ENCODE measurements at places on chromosomes 2 and 18. TPM values are rescaled to one million over a fixed set of nuclear protein-coding genes. Genes with fewer than 3 reads are reported as not detected.

TUBA4B gene
- not detected for total RNA-seq

IL36RN gene
- not detected for total RNA-seq

ORC2 gene
- total RNA-seq, result 54.8 TPM

SLC9A2 gene
- not detected for total RNA-seq

EML6 gene
- 3.1 TPM for total RNA-seq

PARD3B gene
- total RNA-seq, result not detected

WNT10A gene
- total RNA-seq, result 0.23 TPM

CFAP53 gene
- 0.50 TPM for total RNA-seq

VWC2L gene
- total RNA-seq, result not detected

WDR75 gene
- 41.1 TPM for total RNA-seq

RAB6C gene
- total RNA-seq, result not detected

LCT gene
- total RNA-seq, result 0.56 TPM

PCARE gene
- total RNA-seq, result not detected

RAPGEF4 gene
- 0.21 TPM for total RNA-seq

FZD7 gene
- 3.4 TPM for total RNA-seq

POTEE gene
- 0.40 TPM for total RNA-seq

DNAJC5G gene
- total RNA-seq, result not detected

TLX2 gene
- 1.3 TPM for total RNA-seq

INPP5D gene
- 152 TPM for total RNA-seq

SLC14A1 gene
- 14.8 TPM for total RNA-seq

TXNDC9 gene
- total RNA-seq, result 34.1 TPM

GCG gene
- total RNA-seq, result not detected

KCNIP3 gene
- total RNA-seq, result not detected

SGPP2 gene
- total RNA-seq, result 0.44 TPM

CIAO1 gene
- total RNA-seq, result 76.8 TPM

DLGAP1 gene
- total RNA-seq, result not detected

All from activated CD8-positive, alpha-beta memory T cell treated with anti-CD3 and anti-CD28 coated beads, Interleukin-2, amount 10 ng/mL, durations not matched to agents 7 days and 5 days (primary cell).